ENCODE measurements at places on chromosomes 3 and 15. TPM values are rescaled to one million over a fixed set of nuclear protein-coding genes. Genes with fewer than 3 reads are reported as not detected.

The FBXL2 gene
- 3.1 TPM for total RNA-seq

The C3orf20 gene
- not detected for total RNA-seq

The GPR27 gene
- total RNA-seq: 13.8 TPM

The ST6GAL1 gene
- 80.9 TPM for total RNA-seq

The C3orf22 gene
- not detected for total RNA-seq

The IL20RB gene
- 2.6 TPM for total RNA-seq

The BFSP2 gene
- total RNA-seq: not detected

DNA sequence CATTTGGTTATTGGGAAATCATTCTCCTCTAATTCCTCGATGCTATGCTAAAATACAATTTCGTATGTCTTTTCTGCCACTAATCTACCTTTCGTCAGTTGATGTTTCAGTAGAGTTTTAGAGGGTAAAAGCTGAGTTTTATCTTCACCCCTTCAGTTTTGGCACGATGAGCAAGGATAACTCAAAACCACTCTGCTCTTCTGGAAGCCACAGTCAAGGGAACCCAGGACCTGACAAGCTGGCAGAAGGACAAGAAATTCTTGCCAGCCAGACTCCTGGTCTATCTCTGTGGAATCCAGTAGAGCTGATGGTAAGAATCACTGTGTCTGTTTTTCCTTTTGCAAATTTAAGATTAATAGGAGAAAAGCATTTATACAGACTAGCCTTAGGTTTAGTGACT, 414.4 kb upstream of the LRRC3B start:
- no peak for DNase-seq

DNA sequence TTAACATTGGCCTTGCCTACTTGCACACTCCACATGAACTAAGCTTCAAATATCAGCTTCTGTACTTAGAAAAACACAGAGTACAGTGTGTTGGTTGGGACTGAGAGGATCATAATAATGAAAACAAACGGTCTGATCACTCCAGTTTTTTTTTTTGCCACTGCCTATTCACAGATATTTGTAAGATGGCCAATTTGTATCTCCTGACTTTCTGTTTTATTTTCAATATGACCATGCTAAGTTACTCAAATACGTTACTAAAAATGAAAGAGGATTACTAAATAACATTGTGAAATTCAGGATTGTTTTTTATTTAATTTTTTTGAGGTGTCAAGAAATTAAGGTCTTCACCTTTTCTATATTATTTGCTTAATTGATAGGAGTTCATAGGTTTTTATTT, 595.1 kb downstream of the TUSC7 start:
- no peak for DNase-seq

GRCh38 chr3:84141571-84141970, 817.2 kb upstream of the CADM2 start:
- DNase-seq: no peak

GRCh38 chr3:49668414-49668797, 5.7 kb upstream of the APEH start:
- DNase-seq: no peak

GRCh38 chr3:66165660-66166059, 55.1 kb upstream of the SLC25A26 start:
- DNase-seq: no peak

DNA sequence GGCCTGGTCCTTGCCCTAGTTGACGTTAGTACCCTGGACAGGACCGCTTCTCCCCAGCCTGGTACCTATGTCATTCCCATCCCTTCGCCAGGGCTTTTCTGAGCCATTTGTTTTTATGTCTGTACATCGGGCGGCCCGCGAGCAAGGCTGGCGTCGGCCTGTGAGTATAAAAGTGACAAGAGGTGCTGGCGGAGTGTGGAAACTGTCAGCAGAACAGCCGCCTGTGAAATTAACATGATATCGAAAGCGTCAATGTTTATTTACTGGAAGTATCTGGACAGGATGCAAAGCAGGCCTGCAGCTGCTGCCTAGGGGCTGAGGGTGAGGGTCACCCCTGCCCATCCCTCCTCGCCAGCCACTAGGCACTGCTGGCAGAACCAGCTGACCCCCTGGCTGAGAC, 33.4 kb downstream of the LINGO1 start:
- DNase-seq: no peak

DNA sequence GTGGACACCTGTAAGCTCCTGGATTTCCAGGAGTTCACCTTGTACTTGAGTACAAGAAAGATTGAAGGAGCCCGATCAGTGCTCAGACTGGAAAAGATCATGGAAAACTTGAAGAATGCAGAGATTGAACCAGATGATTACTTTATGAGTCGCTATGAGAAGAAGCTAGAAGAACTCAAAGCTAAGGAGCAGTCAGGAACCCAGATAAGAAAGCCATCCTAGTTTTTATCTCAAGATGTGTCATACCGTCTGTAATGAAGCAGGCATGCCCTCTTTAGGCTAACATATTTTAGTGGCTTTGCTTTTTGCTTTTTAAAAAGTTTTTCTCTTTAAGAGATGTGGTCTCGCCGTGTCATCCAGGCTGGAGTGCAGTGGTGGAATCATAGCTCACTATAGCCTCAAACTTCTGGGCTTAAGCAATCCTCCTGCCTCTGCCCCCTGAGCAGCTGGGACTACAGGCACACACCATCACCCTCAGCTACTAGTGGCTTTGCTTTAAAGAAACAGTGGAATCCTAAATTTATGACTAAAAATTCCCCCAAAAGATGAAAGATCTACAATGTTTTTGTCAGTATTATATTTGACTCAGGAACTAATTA, 28.1 kb downstream of the EXOG start:
- no peak for DNase-seq

GRCh38 chr3:14633819-14634424, 17.6 kb upstream of the CCDC174 start:
- DNase-seq: no peak

- DNase-seq: no peak
These were observed 2.2 kb downstream of the ABCC5 start for GRCh38 chr3:184015381-184016019.

DNA sequence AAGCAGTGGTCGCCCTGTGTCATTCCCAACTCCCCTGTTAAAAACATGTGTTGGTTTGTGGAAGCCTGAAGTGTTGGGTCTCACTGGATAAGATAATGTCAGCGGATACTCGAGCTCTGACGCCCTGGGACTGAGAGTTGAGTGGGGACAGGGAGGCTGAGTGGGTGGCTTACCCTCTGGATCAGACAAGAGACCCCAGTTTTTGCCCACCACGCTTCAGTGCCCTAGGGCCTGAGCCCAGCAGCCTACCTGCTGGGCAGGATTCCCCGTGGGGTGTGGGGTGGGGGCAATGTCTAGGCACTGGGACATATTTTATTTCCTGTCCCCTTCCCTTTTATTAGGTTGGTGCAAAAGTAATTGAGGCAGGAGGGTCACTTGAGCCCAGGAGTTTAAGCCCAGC, 75.0 kb downstream of the SMAD6 start:
- DNase-seq: no peak

GRCh38 chr15:66773129-66773873, 71.3 kb downstream of the SMAD6 start:
- DNase-seq: no peak

- DNase-seq: no peak
These were observed 171.8 kb downstream of the ALCAM start for GRCh38 chr3:105538483-105538882.

GRCh38 chr3:78728406-78729145, 1039.2 kb downstream of the ROBO1 start:
- no peak for DNase-seq

DNA sequence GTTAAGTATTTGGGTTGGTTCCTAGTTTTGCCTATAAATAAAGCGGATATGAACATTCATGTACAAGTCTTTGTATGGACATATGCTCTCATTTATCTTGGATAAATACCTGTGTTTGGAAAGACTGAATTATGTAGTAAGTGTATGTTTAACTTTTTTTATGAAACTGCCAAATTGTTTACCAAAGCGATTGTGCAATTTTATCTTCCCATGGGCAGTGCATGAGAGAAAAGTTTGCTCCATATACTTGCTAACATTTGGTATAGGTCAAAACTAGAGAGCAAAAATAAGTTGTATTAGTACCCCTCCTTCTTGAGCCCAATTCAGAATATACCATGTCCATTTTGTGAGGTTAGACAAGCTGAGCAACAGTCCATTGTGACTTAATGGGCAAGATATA, 502.6 kb downstream of the SQOR start:
- DNase-seq: no peak
